Activated T-helper 17 cell treated with anti-CD3 and anti-CD28 coated beads, Interleukin-2, amount 50 U/mL, for 72 hours (primary cell): ENCODE measurements at places on chromosomes 7 and 10. TPM values are rescaled to one million over a fixed set of nuclear protein-coding genes. Genes with fewer than 3 reads are reported as not detected.

Gene MYPN
- not detected for total RNA-seq

Gene CCL24
- not detected for total RNA-seq

Gene CNTNAP2
- total RNA-seq: not detected

Gene FAM25G
- not detected for total RNA-seq

Gene SEC61A2
- 16.0 TPM for total RNA-seq

Gene LEP
- total RNA-seq: not detected

Gene PCBD1
- 47.4 TPM for total RNA-seq

Gene ELFN1
- total RNA-seq: 0.06 TPM

Gene TMEM196
- not detected for total RNA-seq

Gene CCDC186
- 14.8 TPM for total RNA-seq

Gene AMPH
- total RNA-seq: not detected

Gene SCART1
- 7.2 TPM for total RNA-seq

Gene SFRP5
- not detected for total RNA-seq

Gene PLPP4
- total RNA-seq: not detected

Gene OPN4
- total RNA-seq: not detected

Gene ZNF488
- total RNA-seq: 0.11 TPM

Gene IL6
- total RNA-seq: 1.0 TPM

Gene C7orf33
- not detected for total RNA-seq

Gene COBL
- not detected for total RNA-seq

Gene PIP
- total RNA-seq: not detected

Gene TRIM50
- not detected for total RNA-seq

Gene CUBN
- total RNA-seq: 0.41 TPM

Gene C1GALT1
- 40.9 TPM for total RNA-seq

Gene CC2D2B
- 0.24 TPM for total RNA-seq

Gene FGFBP3
- 0.65 TPM for total RNA-seq

Gene INHBA
- total RNA-seq: not detected

Gene H2BK1
- 1.2 TPM for total RNA-seq

Gene PITRM1
- total RNA-seq: 160 TPM

Gene BZW2
- 94.2 TPM for total RNA-seq

Gene NRCAM
- total RNA-seq: not detected

Gene CYP3A7
- not detected for total RNA-seq

Gene USP6NL
- 0.74 TPM for total RNA-seq

Gene IQUB
- total RNA-seq: not detected

Gene MYOZ1
- not detected for total RNA-seq

Gene ANKRD30A
- not detected for total RNA-seq

Gene AGMO
- not detected for total RNA-seq

Gene MYL10
- not detected for total RNA-seq

Gene EBF3
- not detected for total RNA-seq

Gene GSTO2
- 1.4 TPM for total RNA-seq

Gene CYP3A4
- not detected for total RNA-seq

Gene PRSS37
- not detected for total RNA-seq

Gene CDHR3
- total RNA-seq: 2.2 TPM

Gene SLC35G1
- total RNA-seq: 6.6 TPM

Gene VWDE
- 10.5 TPM for total RNA-seq

Gene MRLN
- total RNA-seq: 0.74 TPM

Gene EPO
- total RNA-seq: not detected

Gene SAMD8
- total RNA-seq: 19.8 TPM

Gene IKZF1
- total RNA-seq: 253 TPM

Gene CALCR
- not detected for total RNA-seq

Gene PLXNA4
- 1.4 TPM for total RNA-seq

Gene PNLIP
- not detected for total RNA-seq

Gene CTAGE4
- total RNA-seq: 1.1 TPM

Gene VPS26A
- 43.7 TPM for total RNA-seq

Gene OR2A1
- not detected for total RNA-seq

Gene ZNF365
- 0.15 TPM for total RNA-seq

Gene DPP6
- total RNA-seq: not detected

Gene TEX47
- total RNA-seq: not detected

Gene CFAP70
- total RNA-seq: 0.74 TPM

Gene MMP21
- total RNA-seq: not detected

Gene MCU
- 12.5 TPM for total RNA-seq
